ENCODE measurements at places on chromosomes 1 and 21.

- DNase-seq: peak; percentile 35
Measured at GRCh38 chr21:29018540-29018939, 609 bp downstream of the RWDD2B start.

DNA sequence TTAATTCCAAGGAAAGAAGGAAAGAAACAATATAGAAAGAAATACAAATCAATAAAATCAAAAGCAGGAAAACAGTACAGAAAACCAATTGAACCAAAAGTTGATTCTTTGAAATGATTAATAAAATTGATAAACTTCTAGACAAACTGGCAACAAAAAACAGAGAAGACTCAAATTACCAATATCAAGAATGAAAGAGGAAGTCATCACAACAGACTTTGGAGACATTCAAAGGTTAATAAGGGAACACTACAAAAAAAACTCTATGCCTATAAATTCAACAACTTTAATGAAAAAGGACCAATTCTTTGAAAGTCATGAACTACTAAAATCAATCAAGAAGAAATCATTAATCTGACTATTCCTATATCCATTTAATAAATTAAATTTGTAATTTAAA lies 329.3 kb upstream of the NR5A2 start:
- DNase-seq: no peak

DNA sequence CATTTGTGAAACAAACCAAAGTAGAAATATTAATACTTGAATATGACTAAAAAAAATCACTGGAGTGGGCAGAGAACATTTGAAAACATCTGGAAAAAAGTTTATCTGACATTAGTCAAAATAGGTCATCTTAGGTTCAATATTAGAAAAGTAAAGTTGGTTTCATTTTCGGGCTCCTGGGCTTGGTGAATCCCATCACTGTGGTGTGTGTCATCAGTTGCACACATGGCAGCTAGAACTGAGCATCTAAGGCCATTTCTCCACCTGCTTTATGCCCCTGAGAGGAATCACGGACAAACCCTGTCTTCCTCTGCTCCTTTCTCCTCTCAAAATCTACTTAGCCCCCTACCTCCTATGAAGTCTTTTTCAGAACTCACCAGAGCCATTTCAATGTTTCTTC lies 5.4 kb downstream of the HSD11B1 start:
- no peak for DNase-seq

GRCh38 chr1:208467151-208467780 lies 223.1 kb upstream of the PLXNA2 start:
- no peak for DNase-seq

- DNase-seq: no peak
Measured at GRCh38 chr1:78472851-78473496, 17.8 kb upstream of the PTGFR start.

DNA sequence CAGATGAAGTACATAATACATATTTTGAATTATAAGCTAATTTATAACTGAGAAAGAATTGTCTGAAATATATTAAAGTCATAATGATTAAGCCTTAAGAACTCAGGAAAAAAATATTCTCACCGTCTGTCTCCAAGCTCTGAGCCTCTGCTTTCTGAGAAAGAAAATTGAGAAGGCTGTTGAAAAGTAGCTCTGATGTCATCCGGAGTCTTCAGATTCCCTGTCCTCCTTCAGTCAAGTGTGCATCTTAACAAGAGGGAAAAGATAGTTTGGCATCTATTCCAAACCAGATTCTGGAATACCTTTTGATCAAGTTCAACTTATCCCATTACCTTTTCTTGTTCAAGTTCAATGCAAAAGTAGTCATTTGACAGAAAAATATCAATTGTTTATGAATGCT lies 50.6 kb downstream of the NRIP1 start:
- DNase-seq: no peak

- DNase-seq: no peak
Measured at GRCh38 chr1:84836145-84836544, 56.9 kb downstream of the LPAR3 start.

GRCh38 chr1:61844006-61844405 lies 101.7 kb downstream of the PATJ start:
- DNase-seq: no peak

GRCh38 chr1:190578526-190578925 lies 100.9 kb upstream of the BRINP3 start:
- DNase-seq: no peak

DNA sequence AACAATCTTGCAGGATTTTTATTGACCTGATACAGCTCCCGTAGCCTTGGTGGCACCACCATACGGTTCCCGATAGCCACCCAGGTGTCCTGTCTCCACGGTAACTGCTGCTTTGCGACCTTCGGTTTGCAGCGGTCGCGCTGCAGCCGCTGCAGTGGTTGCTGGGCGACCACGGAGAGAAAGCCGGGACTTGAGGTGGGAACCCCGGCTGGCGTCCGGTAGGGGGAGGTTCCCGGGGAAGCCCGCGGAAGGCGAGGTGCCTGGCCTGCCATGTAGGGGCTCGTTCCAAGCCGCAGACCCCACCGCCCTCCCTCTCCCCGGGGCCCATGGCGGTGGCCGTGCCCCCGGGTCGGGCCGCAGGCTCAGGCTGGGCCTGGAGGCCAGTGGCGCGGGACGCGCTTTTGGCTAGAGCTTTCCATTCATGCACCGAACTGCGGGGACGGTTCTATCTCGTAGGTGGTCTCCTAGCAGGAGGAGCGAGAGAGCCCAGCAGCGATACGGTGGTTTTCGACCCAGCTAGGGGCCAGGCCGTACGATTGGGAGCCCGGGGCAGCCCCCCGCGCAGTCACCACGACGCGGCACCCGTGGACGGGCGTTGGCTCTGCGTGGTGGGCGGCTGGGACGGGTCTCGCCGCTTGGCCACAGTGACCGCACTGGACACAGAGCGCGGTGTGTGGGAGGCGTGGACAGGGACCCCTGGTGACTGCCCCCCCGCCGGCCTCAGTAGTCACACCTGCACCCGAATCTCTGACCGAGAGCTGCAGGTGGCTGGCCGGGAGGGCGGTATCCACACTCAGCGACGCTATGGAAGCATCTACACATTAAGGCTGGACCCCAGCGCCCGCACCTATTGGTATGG lies at the start of gene KLHDC9:
Gene KLHDC9 (plus strand): TSS at position 152 of the 859 bp plus-strand sequence. CDS start 175 bp downstream, at position 327.
- DNase-seq: peak; percentile 92

GRCh38 chr1:36387141-36387949 lies 1.6 kb upstream of the STK40 start:
- no peak for DNase-seq

DNA sequence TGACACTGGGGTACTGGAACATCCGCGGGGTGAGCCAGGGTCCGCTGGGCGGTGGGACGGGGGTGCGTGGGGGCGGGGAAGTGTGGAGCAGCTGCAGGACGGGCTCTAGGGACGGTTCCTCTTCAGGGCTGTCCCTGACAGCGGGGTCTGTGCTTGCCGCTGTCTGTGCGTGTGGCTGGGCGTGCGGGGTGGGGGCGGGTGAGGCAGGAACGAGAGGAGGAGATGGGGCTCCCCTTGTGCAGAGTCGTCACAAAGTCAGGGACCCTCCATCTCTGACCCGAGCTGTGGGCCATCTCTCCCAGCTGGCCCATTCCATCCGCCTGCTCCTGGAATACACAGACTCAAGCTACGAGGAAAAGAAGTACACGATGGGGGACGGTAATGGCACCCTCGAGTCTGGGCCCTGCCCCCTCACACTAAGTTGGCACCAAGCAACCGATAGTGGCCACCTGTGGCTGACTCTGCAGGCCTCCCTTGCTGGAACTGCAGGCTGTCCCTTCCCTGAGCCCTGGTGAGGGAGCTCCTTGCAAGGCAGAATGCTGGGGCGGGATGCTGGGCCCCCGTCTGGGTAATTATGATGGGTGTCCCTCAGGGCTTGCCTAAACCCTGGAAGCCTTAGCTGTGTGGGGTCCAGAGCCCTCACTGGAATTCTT lies 392 bp downstream of the GSTM2 start:
- no peak for DNase-seq

Data from SK-N-SH (cell line).